ENCODE measurements at places on chromosomes 7 and 10.

- peak; percentile 66 for DNase-seq
These were observed 13.4 kb downstream of the SERPINE1 start for GRCh38 chr7:101140339-101140699.

GRCh38 chr7:132939495-132939894 lies 142.4 kb downstream of the CHCHD3 start:
- DNase-seq = no peak

GRCh38 chr10:21515361-21516241 lies 9.9 kb downstream of the SKIDA1 start:
- peak; percentile 58 for DNase-seq

DNA sequence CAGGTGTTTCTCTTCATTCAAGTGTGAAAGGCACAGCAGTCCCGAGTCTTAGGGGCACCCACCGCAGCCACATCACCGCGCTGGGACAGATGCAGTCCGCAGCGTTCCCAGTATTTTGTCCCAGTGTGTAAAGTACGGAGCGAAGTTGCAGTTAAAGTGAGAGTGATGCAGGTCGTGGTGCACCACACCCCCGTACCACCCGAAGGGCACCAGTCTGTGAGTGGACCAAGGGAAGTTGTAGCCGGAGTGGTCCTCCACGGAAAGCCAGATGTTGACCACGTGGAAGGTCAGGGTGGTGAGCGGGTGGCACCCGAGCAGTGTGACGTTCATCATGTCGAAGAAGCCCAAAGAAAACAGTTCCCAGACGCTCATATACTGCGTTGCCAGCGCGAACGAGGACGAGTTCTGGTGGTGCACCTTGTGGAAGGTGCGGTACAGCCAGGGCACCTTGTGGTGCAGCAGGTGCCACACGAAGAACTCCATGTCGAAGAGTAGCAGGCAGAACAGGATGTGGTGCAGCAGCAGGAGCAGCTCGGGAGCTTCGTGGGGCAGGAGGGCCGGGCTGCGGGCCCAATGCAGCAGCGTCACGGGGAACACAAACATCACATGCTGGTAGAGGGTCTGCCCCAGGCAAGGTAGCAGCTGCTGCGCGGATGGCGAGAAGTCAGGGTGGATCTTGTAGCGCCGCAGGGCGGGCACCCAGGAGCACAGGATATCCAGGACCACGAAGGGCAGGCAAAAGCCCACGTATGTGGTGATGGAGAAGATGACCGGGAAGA lies 526 bp downstream of the CH25H start:
- DNase-seq = no peak

- DNase-seq = no peak
These were observed 250.7 kb downstream of the TNS3 start for GRCh38 chr7:47331179-47331565.

DNA sequence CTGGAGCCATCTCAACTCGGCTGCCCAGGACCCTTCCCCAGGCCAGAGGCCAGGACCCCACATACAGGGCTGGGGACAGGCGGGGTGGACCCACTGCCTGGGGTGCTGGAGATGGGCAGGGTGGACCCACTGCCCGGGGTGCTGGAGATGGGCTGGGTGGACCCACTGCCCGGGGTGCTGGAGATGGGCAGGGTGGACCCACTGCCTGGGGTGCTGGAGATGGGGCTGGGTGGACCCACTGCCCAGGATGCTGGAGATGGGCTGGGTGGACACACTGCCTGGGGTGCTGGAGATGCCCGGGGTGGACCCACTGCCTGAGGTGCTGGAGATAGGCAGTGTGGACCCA lies 32.4 kb upstream of the FOXL3 start:
- no peak for DNase-seq

DNA sequence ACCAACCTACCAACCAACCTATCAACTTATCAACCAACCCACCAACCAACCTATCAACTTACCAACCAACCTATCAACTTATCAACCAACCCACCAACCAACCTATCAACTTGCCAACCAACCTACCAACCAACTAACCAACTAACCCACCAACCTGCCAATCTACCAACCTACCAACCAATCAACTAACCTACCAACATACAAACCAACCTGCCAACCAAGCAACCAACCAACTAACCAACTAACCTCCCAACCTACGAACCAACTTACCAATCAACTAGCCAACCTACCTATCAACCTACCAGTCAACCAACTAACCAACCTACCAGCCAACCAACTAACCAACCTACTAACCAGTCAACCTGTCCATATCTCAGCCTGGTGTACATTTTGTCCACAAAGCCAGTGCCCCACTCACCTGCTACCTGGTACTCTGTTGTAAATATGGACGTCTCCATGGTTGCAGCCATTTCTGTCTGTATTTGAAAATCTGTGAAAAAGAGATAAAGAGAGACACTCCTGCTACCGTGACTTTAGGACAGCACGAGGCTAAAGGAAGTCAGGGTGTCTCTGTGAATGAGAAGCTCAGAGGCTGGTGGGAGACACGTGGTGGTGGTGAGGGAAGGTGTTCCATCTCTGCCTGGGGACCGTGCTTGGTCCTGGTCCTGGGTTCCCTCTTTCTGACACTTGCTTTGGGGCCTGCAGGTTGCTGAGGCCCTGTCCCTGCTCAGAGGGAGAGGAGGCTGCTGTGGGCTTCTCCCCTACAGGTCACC lies 41.9 kb upstream of the IL15RA start:
- no peak for DNase-seq

GRCh38 chr7:120856621-120857352 lies 1.2 kb downstream of the TSPAN12 start:
- peak; percentile 10 for DNase-seq

DNA sequence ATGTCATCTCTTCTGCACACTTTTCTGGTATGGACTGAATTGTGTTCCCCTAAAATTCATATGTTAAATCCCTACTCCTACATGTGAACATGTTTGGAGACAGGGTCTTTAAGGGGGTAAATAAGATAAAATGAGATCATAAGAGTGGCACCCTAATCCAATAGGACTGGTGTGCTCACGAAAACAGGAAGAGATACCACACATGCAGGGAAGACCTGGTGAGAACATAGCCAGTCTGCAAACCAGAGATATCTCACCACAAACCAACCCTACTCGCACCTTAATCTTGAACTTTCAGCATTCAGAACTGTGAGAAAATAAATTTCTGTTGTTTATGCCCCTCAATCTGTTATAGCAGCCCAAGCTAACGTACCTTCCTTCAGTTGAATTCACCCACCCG lies 51.8 kb downstream of the VWDE start:
- DNase-seq = no peak

- no peak for DNase-seq
These were observed 99.6 kb downstream of the LHPP start for GRCh38 chr10:124561206-124561605.

- peak; percentile 82 for DNase-seq
These were observed 4.6 kb upstream of the FAM170B start for GRCh38 chr10:49138361-49138891.

DNA sequence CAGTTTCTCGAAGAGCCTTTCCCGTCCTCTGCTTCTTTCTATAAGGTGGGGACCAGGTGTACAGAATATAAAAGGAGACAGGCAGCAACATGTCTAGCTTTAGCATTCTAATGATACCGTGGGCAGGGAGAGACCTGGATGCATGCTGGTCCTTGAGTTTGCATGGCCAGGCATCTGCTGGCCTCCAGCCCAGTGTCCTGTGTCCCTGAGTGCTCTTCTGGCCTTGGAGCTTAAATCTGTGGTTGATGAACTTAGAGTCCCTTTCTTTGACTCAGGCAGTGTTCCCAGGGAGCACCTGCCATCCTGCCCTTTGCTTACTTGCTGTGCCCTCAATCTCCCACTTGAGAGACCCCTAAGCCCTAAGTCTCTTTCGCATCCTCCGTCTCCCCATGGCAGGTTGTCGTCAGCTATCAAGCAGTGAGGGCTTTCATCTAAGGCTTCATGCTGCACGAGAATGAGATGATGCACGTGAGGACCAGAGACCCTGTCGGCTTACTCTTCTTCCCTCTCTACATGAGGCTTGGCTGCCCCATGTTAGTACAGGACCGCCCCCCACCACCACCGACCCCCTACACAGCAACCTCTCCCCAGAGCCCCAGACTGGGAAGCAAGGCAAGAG lies 313.4 kb upstream of the C7orf33 start:
- no peak for DNase-seq

GRCh38 chr10:115706488-115707076 lies 566.4 kb downstream of the GFRA1 start:
- DNase-seq = peak; percentile 52

DNA sequence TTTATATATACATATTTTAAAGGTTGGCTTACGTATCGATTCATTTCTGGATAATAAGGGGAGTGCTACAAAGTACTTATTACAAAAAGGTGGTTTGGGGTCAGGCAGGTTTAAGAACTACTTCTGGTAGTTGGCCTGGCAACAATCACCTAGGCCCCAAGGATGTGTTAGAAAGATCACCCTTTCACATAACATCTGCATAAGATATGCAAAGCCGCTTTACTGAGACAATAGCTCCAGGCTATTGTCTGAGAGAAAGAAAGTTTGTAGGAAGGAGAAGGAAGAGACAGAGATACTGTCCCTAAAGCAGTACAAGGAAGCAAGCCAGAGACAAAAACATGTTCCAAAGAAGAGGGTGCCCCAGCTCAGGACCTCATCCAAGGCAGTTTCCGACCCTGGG lies 6.2 kb downstream of the PAXIP1 start:
- no peak for DNase-seq

DNA sequence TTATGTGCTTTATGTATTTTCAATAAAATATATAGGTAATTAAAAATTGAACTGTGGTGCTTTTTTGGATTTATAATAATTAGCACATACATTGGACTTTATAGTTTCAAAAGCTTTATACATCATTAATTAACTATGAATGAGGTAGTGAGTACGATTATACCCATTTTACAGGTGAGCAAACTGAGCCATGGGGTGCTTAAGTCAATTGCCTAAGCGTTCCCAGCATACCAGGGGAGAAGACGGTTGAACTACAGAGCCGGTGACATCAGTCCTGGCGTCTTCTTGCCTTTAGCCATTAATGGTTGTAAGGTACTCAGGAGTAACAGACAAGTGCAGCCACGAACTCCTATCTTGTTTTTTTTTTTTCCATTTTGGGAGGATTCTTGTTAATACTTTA lies 172.8 kb downstream of the GATA3 start:
- no peak for DNase-seq

- DNase-seq = peak; percentile 57
These were observed 214.4 kb upstream of the KIAA1217 start for GRCh38 chr10:23994459-23995046.

DNA sequence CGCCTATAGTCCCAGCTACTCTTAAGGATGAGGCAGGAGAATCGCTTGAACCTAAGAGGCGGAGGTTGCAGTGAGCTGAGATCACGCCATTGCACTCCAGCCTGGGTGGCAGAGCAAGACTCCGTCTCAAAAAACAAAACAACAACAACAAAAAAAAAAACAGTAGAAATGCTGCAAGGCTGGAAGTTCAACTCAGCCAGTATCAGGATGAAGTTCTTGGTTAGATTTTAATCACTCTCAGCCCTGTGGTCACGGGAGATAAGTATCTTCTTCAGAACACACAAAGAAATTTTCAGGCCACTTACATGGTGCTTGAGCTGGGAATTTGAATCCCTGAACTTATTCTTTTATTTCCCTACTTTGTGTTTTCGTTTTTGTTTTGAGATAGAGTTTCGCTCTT lies 120.4 kb downstream of the MARCHF5 start:
- DNase-seq = no peak

- no peak for DNase-seq
These were observed 156.6 kb downstream of the RPS24 start for GRCh38 chr10:78190051-78190825.

DNA sequence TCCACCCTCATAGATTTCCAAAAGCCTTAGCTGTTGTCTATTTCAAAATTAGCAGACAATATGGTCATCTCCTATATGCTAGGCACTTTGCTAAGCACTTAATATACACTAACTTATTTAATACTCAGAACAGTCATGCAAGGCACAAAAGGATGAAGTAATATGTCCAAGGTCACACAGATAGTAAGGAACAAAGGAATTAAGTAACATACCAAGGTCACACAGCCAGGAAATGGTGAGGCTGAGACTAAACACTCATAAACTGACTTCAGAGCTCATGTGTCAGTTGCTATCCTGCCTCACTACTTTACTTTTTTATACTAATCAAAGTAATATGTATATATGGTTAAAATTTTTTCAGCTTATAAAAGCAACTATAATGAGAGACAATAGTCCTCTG lies 23.6 kb upstream of the HIBADH start:
- no peak for DNase-seq

GRCh38 chr10:60382946-60383681 lies 6.6 kb downstream of the ANK3 start:
- DNase-seq = peak; percentile 55

DNA sequence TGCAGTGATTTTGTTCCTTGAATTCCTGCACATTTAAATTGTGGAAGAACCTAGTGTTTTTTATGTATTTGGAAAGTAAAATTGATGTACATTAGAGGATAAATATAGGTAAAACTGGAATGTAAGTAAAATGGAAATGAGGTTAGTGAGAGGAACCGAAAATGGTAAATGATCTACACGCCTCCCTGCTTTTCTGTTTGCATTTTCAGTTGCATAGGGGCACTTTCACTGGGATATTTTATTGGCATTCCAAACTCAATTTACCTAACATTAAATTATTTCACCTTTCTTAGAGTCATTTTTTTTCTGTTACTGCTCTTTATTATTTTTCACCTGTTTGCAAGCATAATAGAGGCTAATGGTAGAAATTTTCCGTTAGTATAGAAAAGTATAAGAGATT lies 8.0 kb downstream of the CDK13 start:
- no peak for DNase-seq
